Uterine smooth muscle cell (primary cell): ENCODE measurements at places on chromosomes 12 and 14. TPM values are rescaled to one million over a fixed set of nuclear protein-coding genes. Genes with fewer than 3 reads are reported as not detected.

Gene ASB2
- 1.2 and 3.5 TPM in 2 replicates for total RNA-seq

Gene CKAP4
- 268 and 313 TPM in 2 replicates for total RNA-seq

Gene C12orf60
- total RNA-seq, result 0.50 and 0.66 TPM in 2 replicates

Gene MYBPC1
- total RNA-seq, result not detected in 2 replicates

Gene ARL6IP4
- 168 and 195 TPM in 2 replicates for total RNA-seq

Gene PMEL
- total RNA-seq, result 0.22 and 1.5 TPM in 2 replicates

Gene RIPK3
- total RNA-seq, result 0.50 and 1.00 TPM in 2 replicates

Gene NPFF
- total RNA-seq, result not detected in 2 replicates

Gene NPAS3
- 1.4 and 3.9 TPM in 2 replicates for total RNA-seq

Gene SERPINA9
- total RNA-seq, result not detected in 2 replicates

Gene C12orf50
- under 0.01 TPM in 1 of 2 replicates, not detected in the other for total RNA-seq

Gene GPR68
- 1.2 and 1.9 TPM in 2 replicates for total RNA-seq

Gene PRKAG1
- total RNA-seq, result 72.5 and 74.4 TPM in 2 replicates

Gene OS9
- 276 and 299 TPM in 2 replicates for total RNA-seq

Gene SERPINA3
- 0.22 and 2.1 TPM in 2 replicates for total RNA-seq

Gene ARHGAP9
- 0.11 and 0.12 TPM in 2 replicates for total RNA-seq

Gene NDRG2
- total RNA-seq, result 0.44 and 0.75 TPM in 2 replicates

Gene SOX5
- total RNA-seq, result 15.7 and 18.2 TPM in 2 replicates
